GM13977 (cell line): ENCODE measurements at places on chromosomes 13 and 19.

DNA sequence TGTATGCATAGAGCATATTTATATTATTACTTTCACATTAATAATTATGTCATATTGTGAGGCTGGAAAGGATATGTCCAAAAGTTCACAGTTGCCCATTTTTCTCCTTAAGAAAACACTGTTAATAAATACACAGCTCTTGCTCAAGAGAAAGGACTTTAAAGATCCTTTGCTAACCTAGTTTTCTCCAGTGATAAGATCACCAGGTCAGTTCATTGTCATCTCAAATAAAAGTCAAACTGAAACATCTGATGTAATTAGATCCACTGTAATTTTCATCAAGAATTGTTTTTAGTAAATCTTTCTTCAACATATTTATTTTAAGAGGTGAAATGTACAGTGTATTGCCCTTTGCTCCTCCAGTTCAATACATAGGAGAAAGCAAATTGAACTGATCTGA, 82.8 kb upstream of the KLHL1 start:
- no peak for DNase-seq

- no peak for DNase-seq
Observed at GRCh38 chr13:98979012-98979660, 1.3 kb upstream of the DOCK9 start.

GRCh38 chr13:36090592-36090991, 40.6 kb downstream of the DCLK1 start:
- no peak for DNase-seq

DNA sequence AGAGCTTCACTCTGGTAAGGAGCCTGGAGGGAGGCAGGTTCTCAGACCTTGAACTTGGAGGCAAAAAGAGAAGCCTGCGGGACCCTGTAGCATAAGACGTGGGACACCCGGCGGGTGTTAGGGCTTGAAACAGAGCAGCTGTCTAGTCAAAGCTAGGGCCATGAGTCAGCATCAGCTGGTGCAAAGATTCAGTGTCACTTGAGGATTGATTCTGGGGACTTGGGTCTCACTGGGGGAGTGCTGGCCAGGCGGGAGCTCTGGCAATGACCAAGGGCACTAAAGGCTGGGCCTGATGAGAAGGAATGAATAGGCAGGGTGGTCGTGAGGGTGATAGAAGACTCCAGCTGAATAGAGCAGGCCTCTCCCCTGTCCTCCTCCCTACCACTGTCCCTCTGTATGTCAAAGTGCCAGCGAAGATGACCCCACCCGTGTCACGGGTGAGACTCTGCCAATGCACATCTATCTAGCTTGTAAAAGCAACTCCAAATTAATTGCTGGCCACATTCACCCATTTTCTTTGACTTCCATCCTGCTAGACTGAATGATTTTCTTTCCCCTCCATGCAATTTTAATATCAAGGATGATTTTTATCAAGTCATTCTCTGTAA, 97.1 kb downstream of the MBNL2 start:
- DNase-seq: no peak

GRCh38 chr19:47778954-47779351, 450 bp downstream of the SELENOW start:
- DNase-seq: no peak

GRCh38 chr13:113905018-113905417, 41.1 kb upstream of the GAS6 start:
- no peak for DNase-seq

DNA sequence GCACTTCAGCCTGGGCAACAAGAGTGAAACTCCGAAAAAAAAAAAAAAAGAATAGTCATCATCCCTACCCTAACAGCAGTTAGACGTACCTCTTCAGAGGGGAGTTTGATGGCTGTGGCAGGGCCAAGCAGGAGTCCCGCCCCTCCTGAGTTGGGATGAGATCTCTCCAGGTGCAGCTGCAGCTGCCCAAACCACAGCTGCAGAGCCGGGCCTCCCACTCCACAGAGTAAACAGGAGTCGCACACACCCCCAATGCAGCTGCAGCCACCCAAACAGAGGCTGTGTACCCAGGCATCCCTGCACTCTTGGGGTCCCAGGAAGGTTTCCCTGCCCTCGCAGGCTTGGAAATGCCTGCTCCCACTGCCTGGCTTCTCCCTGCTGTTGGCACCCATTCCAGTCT, 17.4 kb upstream of the MLLT1 start:
- DNase-seq: no peak

- no peak for DNase-seq
Observed at GRCh38 chr13:31943591-31943990, 88.0 kb upstream of the FRY start.

- no peak for DNase-seq
Observed at GRCh38 chr13:31749929-31750328, 10.6 kb downstream of the RXFP2 start.

- DNase-seq: no peak
Observed at GRCh38 chr19:11164879-11165406, 9.4 kb upstream of the SPC24 start.

DNA sequence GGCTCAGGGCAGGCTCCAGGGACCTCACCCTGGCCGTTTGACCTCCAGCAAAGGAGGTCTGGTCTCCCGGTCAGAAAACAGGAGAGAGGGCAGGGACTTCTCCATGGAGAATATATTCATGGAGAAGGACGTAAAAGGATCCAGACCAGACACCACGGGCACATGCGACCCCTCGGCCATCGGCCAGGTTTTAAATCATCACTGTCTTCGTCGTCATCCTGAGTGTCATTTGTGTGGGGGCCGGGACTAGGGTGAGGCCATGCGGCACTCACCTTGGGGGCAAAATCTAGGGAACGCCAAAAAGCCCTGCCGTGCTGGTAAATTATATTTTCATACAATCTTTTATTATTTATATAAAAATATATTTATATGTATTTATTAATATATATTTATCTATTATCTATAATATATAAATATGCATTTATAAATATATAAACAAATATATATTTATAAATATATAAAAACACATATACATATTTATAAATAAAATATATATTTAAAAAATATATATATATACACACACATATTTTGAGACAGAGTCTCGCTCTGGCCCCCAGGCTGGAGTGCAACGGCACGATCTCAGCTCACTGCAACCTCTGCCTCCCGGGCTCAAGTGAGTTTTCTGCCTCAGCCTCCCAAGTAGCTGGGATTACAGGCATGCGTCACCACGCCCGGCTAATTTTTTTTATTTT, 75.4 kb downstream of the GADD45B start:
- DNase-seq: no peak

GRCh38 chr13:43783820-43784219, 3.0 kb downstream of the ENOX1 start:
- DNase-seq: peak; percentile 25

- peak; percentile 16 for DNase-seq
Observed at GRCh38 chr19:51687791-51688670, 5.1 kb upstream of the SPACA6 start.

GRCh38 chr13:29948244-29948643, 97.8 kb upstream of the UBL3 start:
- DNase-seq: no peak

GRCh38 chr13:45723798-45724197, 21.7 kb downstream of the CBY2 start:
- DNase-seq: no peak

GRCh38 chr13:101415358-101416174, 742 bp downstream of the NALCN start:
- peak; percentile 13 for DNase-seq

- DNase-seq: no peak
Observed at GRCh38 chr13:112169941-112170822, 103.2 kb downstream of the SOX1 start.
